Central memory CD8-positive, alpha-beta T cell (primary cell): ENCODE measurements at places on chromosomes 16 and 17.

- DNase-seq: peak; percentile 35
Measured at GRCh38 chr16:78002915-78003538, 19.3 kb upstream of the CLEC3A start.

GRCh38 chr16:13873835-13874438 lies 46.0 kb upstream of the ERCC4 start:
- DNase-seq: no peak

GRCh38 chr17:13601776-13602551 lies at the start of gene HS3ST3A1:
Gene HS3ST3A1 (minus strand): TSS chr17:13601929. CDS start chr17:13601129, 800 bp downstream.
- no peak for DNase-seq

DNA sequence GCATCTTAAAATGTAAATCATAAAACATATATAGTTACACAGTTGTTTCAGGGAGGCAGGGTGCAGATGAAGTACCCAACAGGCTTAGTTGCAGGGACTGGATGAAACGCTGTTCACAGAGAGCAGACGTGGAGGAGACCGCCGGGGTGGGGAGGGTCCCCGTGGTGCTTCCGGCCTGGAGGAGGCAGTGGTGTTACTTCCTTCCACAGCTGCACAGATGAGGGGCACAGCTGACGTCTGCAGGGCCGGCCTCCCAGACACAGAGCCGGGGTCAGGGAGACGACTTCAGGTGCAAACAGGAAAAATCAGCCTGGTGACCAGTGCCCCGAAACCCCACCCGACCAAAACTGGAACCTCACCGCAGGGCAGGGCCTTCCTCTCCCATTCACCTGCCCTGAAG lies 17.1 kb downstream of the SPIRE2 start:
- no peak for DNase-seq

DNA sequence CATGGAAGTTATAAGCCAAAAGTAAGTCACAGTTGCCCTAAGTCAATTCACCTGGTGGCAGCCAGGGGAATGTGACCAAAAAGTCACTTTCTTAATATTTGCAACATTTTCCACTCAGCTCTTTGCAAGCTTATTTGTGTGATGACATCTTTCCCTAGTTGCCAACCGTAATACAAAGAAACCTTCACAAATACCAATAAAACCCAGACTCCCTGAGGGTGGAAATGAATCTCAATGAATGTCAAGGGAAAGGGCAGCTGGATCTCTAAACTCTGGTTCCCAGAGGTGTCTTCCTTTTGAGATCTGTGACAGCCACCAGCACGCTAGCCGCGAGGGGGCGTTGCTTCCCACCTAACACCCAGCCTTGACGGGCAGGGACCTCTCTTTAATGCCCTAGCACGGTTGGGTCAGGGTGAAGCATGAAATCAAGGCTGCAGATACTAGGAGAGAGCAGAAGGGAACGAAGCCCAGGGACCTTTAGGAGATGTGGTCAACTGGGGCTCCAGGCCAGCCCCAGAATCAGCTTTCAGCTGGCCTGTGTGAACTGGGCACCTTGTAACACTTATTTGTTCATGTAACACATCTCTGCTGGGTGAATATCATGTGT lies 82.2 kb downstream of the CMC2 start:
- DNase-seq: no peak

DNA sequence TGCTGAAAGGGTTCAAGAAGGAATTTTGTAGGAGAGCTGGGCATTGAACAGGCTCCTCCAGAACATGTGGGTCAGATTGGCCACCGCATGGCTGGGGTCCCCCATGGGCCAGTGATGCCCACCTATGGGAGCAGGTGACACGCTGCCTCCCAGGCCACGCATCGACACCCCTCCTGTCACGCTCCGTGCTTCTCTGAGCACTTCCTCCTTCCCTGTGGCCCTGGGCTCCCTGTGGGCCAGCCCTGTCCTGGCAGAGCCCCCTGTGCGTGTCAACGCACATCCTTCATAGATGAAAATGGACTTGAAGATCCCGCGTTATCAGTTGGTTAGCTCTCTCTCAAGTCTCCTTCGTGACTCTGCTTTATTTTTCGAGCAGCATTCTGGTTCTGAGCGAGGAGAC lies 160.3 kb downstream of the RPTOR start:
- no peak for DNase-seq

GRCh38 chr17:37488607-37489196 lies 989 bp upstream of the DUSP14 start:
- DNase-seq: peak; percentile 18

DNA sequence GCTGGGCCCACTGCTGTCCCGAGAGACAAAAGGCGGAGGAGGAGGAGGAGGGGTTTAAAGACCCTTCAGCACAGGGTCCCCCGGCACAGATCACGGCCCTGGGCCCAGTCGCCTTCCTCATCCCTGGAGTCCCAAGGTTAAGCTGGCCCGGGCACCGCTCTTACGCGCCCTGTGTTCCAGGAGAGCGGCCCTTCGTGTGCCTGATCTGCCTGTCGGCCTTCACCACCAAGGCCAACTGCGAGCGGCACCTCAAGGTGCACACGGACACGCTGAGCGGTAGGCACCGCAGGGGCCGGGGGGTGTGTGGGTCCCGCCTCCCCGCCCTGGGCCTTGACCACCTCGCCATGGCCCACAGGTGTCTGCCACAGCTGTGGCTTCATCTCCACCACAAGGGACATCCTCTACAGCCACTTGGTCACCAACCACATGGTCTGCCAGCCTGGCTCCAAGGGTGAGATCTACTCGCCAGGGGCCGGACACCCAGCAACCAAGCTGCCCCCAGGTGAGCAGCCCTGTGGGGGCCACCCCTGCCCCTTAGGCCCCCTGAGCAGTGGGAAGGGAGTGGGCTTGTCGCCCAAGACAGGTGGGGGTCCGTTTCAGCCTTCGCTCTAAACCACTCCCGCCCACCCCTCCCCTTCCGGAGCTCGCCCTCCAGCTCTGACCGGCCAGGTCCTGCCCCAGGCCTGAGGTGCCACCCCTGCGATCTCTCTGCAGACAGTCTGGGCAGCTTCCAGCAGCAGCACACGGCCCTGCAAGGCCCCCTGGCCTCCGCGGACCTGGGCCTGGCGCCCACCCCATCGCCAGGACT lies 37.6 kb upstream of the ZC3H18 start:
- DNase-seq: no peak

DNA sequence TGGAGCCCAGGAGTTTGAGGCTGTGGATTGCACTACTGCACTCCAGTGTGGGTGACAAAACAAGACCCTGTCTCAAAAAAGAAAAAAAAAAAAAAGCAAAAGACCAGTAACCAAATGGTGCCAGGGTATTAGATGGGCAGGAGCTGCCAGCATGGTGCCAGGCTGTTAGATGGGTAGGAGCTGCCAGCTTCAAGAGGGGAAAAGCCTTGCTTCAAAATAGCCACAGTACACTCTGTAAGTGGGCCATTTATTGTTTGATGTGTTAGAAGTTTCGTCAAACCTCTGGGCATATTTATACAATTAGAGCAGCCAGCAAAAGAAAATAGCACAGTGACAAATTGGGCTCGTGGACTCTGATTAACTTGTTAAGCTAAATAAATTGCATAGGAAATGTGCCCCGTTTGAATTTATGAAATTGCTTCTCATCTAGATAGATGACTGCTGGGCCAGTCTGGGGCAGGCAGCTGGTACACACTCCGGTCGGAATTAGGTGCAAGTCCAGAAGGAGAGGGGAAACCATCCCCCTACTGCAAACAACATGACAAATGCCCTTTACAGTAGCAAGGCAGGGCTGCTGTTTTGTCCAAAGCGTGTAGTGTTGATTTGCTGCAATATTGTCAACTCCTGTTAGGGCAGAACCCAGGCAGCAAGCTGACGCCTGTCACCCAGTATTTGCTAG lies 126.3 kb upstream of the IRX3 start:
- no peak for DNase-seq

DNA sequence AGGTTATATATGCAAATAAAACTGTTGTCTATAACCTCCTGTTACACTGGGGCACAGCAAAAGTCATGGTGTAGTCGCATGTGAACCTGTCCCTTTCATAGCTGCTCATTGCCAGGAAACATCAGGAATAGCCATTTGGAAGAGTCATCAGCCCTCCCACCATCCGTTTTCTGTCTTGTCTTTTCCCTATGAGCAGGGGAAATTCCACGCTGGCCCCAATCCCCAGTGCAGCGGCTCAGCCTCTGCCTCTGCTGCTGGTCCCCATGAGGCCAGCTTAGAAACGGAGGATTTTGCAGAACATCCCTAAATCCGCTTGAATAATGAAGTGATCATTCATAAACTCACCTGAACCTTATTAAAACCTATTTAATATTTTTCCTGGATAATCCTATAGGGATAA lies 10.5 kb downstream of the MAPT start:
- no peak for DNase-seq

GRCh38 chr16:67370661-67371060 lies 22.6 kb downstream of the TPPP3 start:
- DNase-seq: no peak

GRCh38 chr16:11138022-11138768 lies 117.8 kb downstream of the SOCS1 start:
- DNase-seq: no peak

- DNase-seq: peak; percentile 39
Measured at GRCh38 chr16:82011199-82011641, at the start of gene SDR42E1. Gene SDR42E1 (minus strand): TSS chr16:82011470. CDS start chr16:82000858, 10,612 bp downstream.

DNA sequence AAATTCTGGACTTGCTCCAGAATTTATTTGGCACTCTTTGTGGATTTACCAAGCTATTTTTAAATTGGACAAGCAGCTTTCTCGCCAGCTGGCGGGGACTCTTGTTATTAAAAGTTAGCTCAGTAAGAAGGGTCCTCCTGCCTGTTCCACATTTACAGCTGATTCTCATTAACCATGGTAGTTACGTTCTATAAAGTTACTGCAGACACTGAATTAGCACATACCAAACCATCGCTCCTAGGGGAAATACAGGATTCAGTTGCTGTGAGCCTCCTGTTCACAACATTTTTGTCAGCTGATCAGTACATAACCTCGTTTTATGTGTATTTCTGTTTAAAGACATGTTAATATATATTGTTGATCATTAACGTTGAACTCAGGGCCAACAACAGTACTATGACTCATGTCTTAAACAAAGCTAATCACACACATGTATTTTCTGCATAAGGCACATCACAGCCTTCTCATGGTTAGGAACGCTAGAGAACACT lies 4.2 kb downstream of the LDAF1 start:
- DNase-seq: no peak

DNA sequence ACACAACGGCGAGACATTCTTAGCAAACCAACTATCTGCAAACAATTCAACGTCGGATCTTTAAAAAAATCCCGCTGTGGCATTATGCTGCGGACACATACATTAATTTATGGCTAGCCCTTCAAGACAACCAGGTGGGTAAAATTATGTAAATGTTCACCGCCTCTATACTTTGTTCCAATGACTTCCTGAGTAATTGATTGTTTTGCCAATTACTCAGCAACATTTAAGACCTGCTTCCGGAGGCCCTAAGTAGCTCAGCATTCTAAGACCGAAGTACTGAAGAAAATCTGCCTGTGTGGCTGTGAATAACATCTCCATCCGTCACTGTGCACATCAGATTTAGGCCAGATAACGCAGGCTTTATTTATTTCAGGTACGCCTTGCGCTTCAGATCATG lies 23.3 kb downstream of the QPRT start:
- no peak for DNase-seq

GRCh38 chr16:77063676-77064016 lies 127.3 kb upstream of the MON1B start:
- no peak for DNase-seq

DNA sequence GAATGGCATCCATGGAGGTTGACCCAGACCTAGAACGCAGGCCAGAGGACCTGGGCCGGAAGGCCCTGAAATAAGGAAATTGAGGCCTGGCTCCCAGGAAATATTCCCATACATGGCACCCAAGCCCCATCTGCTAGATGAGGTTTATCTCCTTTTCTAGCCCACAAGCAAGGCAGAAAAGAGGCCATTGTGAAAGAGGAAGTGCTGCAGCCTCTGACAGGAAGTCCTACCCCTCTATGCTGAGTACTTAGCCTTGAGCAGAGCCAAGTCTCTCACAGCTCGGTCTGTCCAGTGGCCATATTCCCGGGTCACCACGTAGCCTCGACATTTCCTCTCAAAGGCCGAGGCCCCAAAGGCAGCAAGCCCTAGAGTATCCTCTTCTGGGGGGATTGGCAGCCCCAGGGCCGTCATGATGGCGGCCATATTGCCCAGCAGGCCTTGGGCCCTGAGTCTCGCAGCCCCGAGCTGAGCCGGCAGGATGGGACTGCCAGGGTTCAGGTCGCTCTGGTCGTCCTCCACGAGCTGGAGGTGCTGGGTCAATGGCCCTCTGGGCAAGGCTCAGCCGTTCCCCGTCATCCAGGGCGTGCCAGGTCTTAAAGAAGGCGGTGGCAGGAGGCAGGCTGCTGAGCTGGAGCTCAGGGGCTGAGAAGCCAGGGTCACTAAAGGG lies 7.8 kb downstream of the CTF1 start:
- DNase-seq: no peak

GRCh38 chr17:47013341-47013740 lies 34.3 kb upstream of the RPRML start:
- no peak for DNase-seq

GRCh38 chr17:76962858-76963257 lies 94.7 kb downstream of the MGAT5B start:
- DNase-seq: no peak

DNA sequence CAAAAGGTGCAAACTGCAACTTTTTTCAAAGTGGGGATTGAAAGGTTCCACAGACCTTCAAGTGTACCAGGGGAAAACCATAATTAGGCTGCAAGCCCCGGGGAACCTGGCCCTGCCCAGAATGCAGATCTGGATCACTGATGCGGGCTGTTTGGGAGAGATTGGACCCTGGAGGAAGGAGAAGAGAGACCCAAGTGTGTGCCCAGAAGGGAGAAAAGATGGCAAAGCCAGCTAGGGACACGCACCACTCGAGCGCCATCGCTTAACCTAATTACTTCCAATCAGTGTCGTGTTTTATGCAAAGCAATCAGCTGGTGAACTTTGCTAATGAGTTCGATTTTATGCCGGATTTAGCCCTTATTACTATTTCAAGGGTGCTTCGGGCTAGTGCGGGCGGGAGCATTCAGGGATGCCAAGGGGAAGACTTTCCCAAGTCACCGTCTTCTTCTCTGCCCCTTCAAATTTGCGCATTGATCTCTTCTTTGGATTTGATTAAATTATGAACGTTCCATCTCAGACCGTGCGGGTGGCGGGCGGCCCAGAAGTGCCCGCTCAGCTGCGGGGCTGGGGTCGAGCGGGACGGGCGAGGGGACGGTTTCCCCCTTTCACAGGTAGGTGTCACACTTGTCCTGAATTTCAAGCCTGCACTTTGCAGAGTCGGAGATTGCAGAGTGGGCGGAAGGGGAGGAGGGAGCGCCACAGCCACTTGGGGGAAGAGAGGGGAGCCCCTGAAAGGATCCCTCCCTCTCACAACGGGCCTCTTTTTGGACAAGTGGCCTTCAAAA lies 4.0 kb downstream of the IRX5 start:
- DNase-seq: no peak

DNA sequence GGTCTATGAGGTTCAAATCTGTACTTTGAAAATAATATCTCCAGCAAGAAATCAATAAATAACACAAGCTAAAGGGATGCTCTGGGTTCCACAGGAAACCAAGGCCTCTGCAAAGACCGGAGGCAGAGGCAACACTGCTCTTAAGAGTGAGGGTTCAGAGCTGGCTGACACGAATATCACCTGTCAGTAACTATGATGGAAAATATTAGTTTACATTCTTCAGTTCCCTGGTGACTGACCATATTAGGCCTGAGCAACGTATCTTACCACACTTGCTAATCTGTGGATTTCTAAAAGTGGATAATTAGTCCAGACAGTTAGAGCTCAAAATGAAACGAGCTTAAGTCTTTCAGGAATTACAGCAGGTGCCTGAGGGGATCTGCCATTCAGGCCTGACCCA lies 459.3 kb downstream of the HS3ST3B1 start:
- DNase-seq: no peak
